Ovary (tissue), 10 donors: ENCODE measurements at places on chromosomes 13 and 19. TPM values are rescaled to one million over a fixed set of nuclear protein-coding genes. Genes with fewer than 3 reads are reported as not detected.

GRCh38 chr19:3570606-3571011 lies 2.1 kb upstream of the HMG20B start:
- peaks cover 7% of the 10 kb centered on the region for H3K4me1 ChIP-seq
- no peak overlapping the region for H3K4me3 ChIP-seq
- no peaks in the 10 kb centered on the region for H3K36me3 ChIP-seq
- H3K27me3 ChIP-seq, result no peaks in the 10 kb centered on the region

Gene ZNF320
- total RNA-seq, result 12.1 TPM

Gene ZNF470
- total RNA-seq, result 7.0 TPM

DNA sequence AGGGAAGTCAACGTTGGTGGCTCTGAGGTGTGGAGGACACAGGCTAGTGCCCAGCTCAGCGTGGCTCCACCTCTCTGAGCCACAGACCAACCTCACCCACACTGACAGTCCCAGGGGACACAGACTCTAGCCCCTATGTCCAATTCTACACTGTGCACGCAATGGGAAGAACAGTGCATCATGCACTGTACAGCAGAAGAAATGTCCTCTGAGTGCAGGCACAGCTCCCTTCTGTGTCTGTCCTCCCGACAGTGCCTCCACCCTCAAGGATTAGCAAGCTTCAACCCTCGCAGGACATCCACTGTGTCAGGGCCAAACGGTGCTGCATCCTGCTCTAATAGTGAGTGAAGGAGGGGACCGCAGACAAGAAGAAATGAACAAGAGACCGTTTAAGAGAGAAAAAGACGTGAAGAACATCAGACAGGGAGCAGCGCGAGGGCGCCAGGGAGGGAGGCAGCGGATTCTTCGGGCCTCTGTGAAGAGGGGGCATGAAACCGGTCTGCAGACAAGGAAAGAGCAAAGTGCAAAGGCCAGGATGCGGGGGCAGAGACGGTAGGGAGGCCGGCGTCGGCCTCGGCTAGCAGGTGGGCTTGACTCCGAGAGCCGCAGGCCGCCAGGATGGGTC lies 681 bp downstream of the ZNF837 start:
- H3K27ac ChIP-seq, result peak overlapping the region; percentile 95
- H3K36me3 ChIP-seq, result no peaks in the 10 kb centered on the region
- no peak for DNase-seq
- H3K4me3 ChIP-seq, result peak overlapping the region; percentile 71
- no peaks in the 10 kb centered on the region for H3K27me3 ChIP-seq

Gene MKNK2
- total RNA-seq, result 186 TPM

Gene LGALS14
- not detected for total RNA-seq

Gene JSRP1
- 0.35 TPM for total RNA-seq

- no peak overlapping the region for H3K4me3 ChIP-seq
- peaks cover 12% of the 10 kb centered on the region for H3K4me1 ChIP-seq
- H3K27ac ChIP-seq, result no peak overlapping the region
- no peak for DNase-seq
These were observed 4.2 kb downstream of the TUBGCP3 start for GRCh38 chr13:112583592-112584277.

DNA sequence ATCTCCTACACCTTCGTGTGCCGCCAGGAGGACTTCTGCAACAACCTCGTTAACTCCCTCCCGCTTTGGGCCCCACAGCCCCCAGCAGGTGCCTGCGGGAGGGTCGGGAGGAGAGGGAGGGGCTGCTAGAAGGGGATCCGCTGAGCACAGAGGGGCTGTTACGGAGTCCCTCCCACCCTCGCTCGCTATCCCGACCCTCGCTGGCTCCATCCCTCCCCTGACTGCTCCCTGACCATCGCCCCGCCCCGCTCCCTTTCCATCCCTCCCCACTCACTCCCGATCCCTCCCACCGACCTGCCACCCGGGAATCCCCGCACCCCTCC lies 780 bp downstream of the CD177 start:
- H3K36me3 ChIP-seq, result no peaks in the 10 kb centered on the region
- H3K27me3 ChIP-seq, result no peaks in the 10 kb centered on the region
- H3K4me1 ChIP-seq, result no peaks in the 10 kb centered on the region
- H3K4me3 ChIP-seq, result no peak overlapping the region

GRCh38 chr19:16821081-16821480 lies 8.1 kb upstream of the SIN3B start:
- no peak overlapping the region for H3K4me3 ChIP-seq
- H3K4me1 ChIP-seq, result peaks cover 10% of the 10 kb centered on the region
- no peak for DNase-seq
